ENCODE measurements at places on chromosomes 16 and 17.
A peak's percentile ranks its signal among the peaks of the same experiment; 100 is the strongest.

DNA sequence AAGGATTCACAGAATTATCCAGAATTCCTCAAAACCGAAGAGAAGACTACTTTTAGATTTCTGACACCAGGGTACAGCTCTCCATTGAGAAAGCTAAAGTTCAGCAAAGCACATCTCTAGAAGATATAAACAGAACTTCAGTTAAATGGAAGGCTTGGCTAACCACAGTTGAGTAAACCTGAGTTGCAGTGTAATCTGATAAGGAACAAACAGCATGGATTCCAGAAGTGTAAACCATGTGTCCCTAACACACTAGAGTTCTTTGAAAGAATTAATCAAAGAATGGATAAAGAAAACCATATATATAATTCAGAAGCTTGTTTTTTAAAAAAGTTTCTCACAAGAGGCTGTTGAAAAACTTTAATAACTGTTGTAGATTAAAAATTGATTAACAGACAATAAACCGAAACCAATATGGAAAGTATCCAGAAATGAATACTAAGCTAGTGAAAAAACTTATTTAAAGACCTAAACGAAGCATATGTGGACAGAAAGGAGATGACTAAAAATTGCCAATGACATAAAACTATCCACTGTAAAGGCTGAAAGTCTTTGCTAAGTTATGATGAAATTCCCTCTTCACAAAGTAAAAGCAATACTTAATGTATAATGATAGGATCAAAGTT lies 4.3 kb downstream of the RNF43 start:
- DNase-seq = no peak

GRCh38 chr17:64398320-64398719 lies 7.7 kb upstream of the PECAM1 start:
- DNase-seq = no peak

GRCh38 chr17:22410136-22410535 lies 717.8 kb downstream of the KCNJ18 start:
- no peak for DNase-seq

- no peak for DNase-seq
Measured at GRCh38 chr16:72877374-72878028, 170.4 kb downstream of the ZFHX3 start.

DNA sequence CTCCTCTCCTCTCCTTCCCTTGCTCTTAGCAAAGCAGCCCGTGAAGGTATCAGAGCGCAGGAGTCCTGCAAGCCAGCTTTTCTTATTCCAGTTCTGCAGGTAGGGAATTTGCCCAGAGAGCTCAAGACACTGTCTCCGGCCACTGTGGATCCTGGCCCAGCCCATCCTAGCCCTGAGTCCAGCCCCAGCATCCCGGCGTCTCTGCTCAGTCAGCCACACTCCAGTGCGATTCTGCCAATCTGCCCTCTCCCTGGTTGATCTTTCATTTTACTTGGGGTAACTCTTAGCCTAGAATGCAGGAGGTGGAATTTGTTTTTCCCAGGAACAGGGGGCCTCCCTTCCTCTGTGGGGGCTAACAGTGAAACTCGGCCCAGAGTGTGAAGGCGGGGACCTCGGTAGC lies 176.9 kb upstream of the GSE1 start:
- DNase-seq = no peak

- peak; percentile 13 for DNase-seq
Measured at GRCh38 chr16:8675183-8676159, 1.1 kb downstream of the ABAT start.

DNA sequence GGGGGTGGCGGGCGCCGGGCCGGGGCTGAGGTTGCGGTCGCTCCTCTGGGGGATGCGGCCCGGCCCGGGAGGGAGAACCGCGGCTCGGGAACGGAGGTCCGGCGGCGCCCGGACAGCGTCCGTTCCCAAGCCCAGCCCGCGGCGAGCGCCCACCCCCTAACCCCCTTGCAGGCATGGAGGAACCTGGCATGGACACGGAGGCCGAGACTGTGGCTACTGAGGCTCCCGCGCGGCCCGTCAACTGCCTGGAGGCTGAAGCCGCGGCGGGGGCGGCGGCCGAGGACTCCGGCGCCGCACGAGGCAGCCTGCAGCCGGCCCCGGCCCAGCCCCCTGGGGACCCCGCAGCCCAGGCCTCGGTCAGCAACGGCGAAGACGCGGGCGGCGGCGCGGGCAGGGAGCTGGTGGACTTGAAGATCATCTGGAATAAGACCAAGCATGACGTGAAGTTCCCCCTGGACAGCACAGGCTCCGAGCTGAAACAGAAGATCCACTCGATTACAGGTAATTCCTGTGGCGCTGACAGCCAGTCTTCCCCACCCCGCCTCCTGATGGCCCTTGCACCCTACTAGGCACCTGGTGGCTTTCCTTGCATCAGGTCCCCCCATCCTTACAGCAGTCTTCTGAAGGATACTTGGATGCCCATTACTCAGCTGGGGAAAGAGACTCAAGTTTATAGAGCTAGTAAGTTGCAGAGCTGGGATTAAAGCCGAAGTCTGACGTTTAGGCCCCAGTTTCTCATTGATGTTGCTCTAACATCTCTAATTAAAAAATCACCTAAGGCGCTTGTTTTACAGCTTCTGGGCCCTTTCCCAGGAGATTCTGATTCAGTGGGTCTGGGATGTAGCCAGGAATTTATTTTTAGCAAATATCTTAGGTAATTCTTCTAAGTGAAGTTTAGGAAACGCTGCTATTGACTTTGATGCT lies 514 bp downstream of the UBFD1 start:
- DNase-seq = no peak

Data from T-helper 1 cell (primary cell).